Left lung (tissue), 14 donors: ENCODE measurements at places on chromosomes 6 and 20. TPM values are rescaled to one million over a fixed set of nuclear protein-coding genes. Genes with fewer than 3 reads are reported as not detected.
A peak's percentile ranks its signal among the peaks of the same experiment; 100 is the strongest.

- no peak for DNase-seq
These were observed 67.0 kb upstream of the PDE7B start for GRCh38 chr6:135784507-135784906.

- DNase-seq = peak; percentile 83
These were observed 48.4 kb downstream of the CPXM1 start for GRCh38 chr20:2751878-2752566.

- no peak for DNase-seq
These were observed 191.1 kb downstream of the SAMD5 start for GRCh38 chr6:147699637-147700036.

DNA sequence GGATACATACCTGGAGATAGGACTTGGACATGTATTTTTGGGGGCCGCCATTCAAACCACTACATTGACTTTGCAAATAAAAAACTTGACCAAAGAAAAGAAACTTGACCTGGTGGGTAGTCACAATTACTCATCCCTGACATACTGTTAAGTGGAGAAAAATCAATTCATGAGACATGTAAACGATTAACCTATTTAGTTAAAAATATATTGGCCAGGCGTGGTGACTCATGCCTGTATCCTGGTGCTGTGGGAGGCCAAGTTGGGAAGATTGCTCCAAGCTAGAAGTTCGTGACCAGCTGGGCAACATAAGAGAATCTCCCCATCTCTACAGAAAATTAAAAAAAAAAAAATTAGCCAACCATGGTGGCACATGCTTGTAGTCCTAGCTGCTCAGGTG lies 2.5 kb upstream of the SRSF12 start:
- DNase-seq = no peak

GRCh38 chr6:124197148-124197547 lies 393.5 kb downstream of the NKAIN2 start:
- no peak for DNase-seq

Gene C20orf96
- 6.9 TPM for total RNA-seq

DNA sequence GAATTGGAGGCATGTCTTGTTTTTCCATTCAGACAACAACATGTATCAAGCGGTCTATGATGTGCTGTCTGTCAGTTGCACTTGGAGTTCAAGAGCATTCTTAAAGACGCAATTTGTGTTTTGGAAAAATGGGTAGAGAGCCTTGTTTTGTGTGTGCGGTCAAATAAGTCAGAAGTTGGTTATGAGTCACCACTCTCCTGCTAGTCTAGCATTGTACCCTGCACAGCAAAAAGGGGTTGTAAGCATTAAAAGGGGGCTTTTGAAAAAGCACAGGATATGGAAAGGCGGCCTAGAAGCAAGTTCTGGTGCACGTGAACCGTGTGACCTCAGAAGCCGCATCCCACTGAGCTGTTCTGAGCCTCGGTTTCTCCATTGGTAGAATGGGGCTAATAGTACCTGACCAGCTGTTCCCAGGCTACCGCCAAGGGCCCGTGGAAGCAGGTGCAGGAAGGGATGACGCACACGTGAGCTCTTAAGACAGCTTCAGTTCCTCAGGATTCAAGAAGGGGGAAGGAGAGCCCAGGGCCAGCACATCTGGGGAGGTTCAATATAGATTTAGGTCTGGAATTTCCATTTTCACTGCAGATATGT lies 61.6 kb upstream of the SNX9 start:
- DNase-seq = no peak

DNA sequence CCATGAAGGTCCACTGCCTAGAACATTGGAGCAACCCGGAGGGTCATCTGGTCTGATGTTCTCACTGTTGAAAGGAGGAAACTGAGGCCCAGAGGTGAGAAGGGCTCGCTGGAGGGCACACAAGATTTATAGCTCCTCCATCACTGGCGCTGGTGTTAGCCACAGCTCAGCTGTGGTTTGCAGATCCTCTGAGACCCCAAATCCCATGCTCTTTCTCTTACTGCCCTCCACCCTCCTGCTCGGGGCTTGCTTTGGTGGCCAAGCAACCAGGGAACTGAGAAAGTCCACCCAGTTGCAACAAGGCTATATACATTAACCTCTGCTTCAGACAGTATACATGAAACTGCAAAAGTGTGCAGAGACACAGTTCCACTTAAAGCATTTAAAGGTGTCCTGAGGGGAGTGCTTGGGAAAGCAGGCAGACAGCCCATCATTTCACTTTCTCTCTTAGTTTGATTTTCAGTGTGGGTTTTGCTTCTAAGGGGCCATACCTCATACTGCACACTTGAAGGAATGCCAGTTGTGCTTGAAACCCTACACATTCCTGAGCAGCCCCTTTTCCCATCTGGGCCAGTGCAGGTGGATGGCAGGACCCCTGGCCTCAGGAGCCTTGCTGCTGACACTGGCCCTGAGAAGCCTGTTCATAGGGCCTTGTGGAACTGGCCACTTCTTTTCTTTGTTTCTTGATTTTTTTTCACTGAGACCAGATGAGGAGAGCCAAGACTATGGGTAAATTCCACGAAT lies 347.6 kb downstream of the CDC5L start:
- no peak for DNase-seq

Gene ENPP3
- 0.50 TPM for total RNA-seq

DNA sequence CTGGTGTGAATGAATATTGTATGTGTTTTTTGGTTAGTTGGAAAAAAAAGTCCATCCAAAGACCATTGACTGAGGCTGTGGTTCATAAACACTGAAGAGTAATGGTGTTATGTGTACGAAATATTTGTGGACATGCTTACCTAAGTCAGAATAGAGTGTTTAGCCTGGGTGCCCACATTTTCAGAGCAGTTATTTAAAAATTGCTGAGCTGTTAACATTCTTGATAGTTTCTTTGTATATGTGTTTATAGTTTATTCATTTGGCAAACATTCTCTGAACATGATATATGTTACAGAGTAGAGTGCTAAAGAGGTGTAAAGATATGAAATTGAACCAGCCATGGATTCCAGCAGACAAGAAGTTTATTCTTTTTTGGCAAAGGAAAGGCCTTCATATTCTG lies 20.6 kb downstream of the CDKAL1 start:
- DNase-seq = no peak

DNA sequence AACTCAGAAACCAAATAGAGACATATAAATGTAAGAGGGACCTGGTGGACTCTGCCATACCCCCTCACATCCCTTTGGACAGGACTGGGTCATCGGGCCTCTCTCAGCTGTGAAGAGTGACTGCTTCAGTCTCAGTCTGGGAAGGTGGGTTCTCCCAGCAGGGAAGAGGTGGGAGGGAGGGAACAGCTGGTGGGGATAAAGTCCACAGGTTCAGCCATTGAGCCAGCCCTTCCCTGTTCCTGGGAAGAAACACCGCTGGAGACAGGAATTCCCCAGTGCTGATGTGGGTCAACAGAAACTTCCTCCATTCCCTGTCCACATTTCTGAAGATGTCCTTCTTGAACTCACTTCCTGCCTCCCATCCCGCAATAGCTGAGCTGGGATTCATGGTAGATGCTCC lies 209.2 kb upstream of the PMEPA1 start:
- DNase-seq = no peak

DNA sequence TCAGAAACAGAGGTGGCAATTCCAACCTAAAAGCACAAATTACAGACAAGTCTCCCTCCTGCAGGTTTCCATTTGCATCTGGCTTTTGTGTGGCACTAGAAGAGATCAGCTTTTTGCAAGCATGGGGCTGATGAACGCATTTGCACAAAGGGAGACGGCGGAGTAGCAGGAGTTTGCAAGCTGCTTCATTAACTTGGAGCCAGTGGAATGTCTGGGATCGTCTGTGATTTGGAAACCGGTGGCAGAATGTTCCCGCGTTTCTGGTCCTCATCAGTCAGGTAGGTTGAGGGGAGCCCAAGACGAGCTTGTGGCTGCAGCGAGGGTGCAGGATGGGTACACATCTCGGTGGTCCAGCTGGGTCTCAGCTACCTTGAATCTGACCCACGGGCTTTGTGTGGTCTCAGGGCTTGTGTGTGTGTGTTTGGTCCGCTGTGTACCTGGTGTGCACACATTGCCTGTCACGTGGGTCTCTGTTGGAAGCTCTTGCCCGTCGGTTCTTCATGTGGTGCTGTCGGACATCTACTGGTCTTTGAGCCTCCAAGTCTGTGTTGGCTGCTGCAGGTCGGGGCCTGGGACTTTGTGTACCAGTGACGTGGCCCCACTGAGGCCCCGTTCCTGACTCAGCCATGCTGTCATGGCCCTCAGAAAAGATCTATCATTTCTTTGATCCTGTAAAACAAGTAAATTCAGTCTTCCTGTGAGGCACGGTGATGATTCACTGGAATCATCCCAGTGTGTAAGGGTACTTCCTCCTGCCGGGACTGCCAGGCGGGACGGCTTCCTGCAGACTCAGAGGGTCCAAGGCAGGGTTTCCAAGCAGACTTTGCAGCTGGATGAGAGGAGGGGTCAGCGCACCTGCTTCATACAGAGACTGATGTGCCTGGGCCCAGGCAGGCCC lies 12.4 kb upstream of the MYT1 start:
- no peak for DNase-seq

GRCh38 chr20:34522969-34523871 lies 7.0 kb downstream of the DYNLRB1 start:
- no peak for DNase-seq

DNA sequence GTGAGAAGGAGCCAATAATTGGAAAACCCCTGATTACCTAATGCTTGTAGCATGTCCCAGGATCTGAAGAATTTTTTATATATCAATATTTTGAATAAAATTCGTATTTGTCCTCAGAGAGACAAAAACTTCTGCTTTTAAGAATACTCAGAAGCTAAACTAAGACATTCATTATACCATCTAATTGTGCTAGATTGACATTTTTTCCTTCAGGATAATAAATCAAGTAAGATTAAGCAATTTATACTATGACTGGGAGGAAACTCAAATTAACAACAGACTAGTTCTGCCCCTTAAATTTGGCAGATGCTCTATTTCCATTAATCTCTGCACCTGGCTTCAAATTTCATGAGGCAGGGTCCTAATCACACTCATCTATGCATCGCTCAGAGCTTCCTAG lies 291.4 kb downstream of the PLCB1 start:
- DNase-seq = no peak

- DNase-seq = no peak
These were observed 53.6 kb downstream of the SCML4 start for GRCh38 chr6:107770541-107770940.

DNA sequence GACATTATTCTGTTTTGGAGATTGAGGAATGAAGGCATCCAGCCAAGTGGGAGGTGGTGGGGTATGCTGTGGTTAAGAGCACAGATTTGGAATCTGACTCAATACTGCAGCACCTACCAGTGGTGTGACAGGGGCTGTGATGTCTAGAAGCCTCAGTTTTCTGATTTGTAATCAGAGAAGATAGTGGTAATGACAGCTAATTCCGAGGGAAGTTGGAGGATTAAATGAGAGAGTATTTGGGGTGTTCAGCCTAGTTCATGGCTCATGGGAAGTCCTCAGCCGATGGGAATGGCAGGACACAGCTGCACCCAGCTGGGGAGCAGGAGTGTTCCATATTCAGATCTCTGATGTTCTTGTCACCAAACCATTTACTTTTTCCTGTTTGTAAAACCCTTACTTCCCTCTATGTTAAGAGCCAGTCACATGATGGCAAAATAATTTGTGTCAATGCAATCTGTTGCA lies 9.3 kb downstream of the SLC9A8 start:
- no peak for DNase-seq

- no peak for DNase-seq
These were observed 316.2 kb upstream of the NOX3 start for GRCh38 chr6:155771822-155772221.

Gene MRAP2
- 0.76 TPM for total RNA-seq

DNA sequence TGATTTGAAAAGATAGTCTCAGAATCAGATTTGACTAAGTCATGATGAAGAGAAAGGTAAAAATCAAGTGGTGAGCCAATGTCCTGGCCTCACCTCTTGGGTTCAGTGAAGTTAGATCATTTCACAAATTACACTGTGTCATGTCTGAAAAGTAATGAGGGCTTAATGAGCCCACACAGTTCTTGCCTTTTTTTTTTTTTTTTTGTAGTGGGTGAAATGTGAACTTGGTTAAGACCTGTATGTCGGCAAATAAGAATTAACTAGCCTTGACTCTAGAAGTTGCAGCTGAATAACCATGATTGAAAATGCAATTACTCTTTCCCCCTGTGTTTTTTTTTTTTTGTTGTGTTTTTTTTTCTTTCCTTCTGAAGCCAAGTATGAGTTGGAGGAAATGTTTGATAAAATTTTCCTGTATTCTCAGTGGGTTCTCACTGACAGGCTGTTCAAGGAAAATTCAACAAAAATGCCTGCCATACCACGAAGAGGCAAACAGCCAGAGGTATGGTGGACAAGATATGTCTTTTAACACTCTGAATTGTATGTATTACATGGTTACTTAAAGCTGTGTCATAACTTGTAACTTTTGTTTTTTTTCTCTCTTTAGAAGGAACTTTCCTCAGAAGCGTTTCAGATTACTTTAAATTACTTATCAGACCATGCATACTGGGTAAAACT lies 135.2 kb upstream of the MLIP start:
- no peak for DNase-seq

GRCh38 chr6:40788661-40789655 lies 201.8 kb upstream of the LRFN2 start:
- no peak for DNase-seq

GRCh38 chr6:122059918-122060317 lies 339.5 kb upstream of the HSF2 start:
- DNase-seq = no peak

Gene ERVFRD-1
- not detected for total RNA-seq

- no peak for DNase-seq
These were observed 166.9 kb downstream of the MOXD1 start for GRCh38 chr6:132234356-132234755.

Gene ORC3
- total RNA-seq = 23.3 TPM

- no peak for DNase-seq
These were observed 18.1 kb downstream of the TOP1 start for GRCh38 chr20:41046716-41047115.

DNA sequence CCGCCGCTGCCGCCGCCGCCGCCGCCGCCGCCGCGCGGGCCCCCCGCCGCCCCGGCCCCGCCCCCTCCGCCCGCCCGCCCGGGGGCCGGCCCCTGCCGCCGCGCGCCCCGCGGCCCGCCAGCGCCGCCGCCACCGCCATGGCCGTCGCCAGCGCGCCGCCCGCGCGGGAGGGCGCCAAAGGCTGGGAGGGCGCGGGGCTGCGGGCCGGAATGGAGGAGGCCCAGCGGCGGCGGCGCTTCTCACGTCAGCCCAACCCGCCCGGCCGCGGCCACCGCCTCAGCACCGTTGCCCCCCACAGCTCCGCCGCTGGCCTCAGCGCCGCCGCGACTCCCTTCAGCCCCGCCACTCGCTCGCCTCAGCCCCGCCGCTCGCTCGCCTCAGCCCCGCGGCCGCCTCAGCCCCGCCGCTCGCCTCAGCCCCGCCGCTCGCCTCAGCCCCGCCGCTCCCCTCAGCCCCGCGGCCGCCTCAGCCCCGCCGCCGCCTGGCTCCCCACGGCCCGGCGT lies 258 bp downstream of the PHF10 start:
- DNase-seq = peak; percentile 83

Gene RRAGD
- total RNA-seq = 43.2 TPM

DNA sequence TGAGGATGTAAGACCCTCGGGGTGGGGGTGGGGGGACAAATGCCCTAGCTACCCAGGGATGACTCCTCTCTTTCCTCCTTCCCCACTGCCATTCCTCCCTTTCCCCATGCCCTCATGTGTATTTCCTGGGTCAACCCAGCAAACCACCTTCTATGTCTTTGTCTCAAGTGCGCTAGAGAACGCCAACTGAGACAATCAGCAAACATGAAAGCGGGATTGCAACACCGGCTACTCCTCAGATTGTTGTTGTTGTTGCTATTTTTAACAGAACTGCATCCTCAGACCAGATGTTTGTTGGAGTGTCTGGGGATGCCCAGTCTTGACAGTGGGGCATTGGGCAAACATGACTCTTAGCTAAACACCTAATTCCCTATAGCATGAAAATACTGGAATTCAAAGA lies 39.3 kb upstream of the HIVEP1 start:
- DNase-seq = no peak
